Activated naive CD8-positive, alpha-beta T cell treated with anti-CD3 and anti-CD28 coated beads, Interleukin-2, amount 10 ng/mL, durations not matched to agents 7 days and 5 days (primary cell): ENCODE measurements at places on chromosomes 16 and 17. TPM values are rescaled to one million over a fixed set of nuclear protein-coding genes. Genes with fewer than 3 reads are reported as not detected.

ZNF750 gene
- total RNA-seq = not detected

IRX5 gene
- total RNA-seq = not detected

PLCG2 gene
- total RNA-seq = 13.5 TPM

FAM20A gene
- not detected for total RNA-seq

SLC9A5 gene
- 3.5 TPM for total RNA-seq

DNA sequence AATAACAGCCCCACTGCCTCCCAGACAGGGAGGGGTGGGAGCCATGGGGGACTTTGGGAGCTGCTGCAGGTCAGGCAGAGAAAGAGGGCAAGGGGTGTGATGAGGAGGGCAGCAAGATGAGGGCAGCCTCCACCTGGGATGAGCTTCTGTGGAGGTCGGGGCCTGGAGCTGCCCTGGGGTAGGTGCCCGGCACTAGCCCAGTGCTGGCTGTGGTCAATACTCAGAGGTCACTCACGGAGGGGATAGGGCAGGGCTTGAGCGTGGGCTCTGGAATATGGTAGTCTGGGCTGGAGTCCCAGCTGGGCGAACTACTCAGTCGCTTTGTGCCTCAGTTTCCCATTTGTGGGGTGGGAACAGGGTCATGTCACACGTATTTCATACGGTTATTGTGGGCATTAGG lies 169.0 kb downstream of the IRF8 start:
- no peak for DNase-seq

DNA sequence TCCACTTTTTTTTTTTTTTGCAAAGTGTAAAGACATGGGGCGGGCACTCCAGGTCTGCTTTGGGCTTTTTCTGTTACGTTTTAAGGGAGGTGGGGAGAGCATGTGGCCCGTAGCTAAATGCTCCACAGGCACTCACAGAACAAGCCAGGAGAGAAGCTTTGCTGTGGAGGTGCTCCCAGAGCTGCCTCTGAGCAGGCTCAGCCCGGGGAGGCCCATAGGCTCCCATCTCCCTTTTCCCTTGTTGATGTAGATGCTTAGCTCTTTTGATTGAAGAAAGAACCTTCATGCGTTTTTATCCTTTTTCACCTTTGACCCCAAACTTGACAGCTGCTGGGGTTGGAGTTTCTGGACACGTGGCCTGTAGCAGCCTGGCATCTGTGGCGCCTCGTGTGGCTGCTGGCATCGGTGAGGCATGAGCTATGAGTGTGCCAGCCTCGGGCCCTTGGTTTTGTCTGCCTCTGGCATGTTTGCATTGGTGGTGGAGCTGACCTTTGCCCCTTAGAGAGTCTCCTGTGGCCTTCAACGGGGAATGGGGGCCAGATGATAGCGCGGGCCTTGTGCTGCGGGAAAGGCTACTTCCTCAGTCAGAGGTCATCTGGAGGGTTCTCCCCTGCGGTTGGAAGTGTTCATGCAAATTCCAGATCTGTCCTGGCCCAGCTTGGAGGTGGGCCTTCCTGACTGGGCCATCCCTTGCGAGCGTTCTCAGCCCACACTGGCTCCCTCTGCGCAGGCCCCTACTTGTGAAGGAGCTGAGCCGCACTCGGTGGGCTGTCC lies 20.0 kb upstream of the IL17C start:
- no peak for DNase-seq

SDR42E2 gene
- total RNA-seq = 0.23 TPM
